ENCODE measurements at places on chromosomes 2 and 18.

- no peak for DNase-seq
Observed at GRCh38 chr18:80223581-80224148, 23.6 kb downstream of the PARD6G start.

DNA sequence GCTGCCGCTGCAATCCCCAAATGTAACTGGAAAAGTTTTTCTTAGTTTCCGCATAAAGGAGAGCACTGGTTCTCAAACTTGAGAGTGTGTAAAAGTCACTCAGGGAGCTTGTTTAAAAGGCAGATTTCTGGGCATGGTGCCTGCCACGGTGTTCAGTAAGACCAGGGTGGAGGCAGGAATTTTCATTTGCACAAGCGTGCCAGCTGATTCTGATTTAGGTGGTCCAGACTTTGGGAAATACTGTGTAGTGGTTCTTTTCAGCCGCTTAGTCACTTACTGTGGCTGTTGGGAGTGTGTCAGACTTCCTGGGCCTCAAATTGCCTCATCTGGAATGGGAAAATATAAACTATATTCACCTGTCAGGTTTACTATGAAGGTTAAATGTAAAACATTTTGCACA lies 788 bp downstream of the ARMC9 start:
- DNase-seq = no peak

GRCh38 chr2:67290451-67291290 lies 106.5 kb upstream of the ETAA1 start:
- DNase-seq = no peak

GRCh38 chr2:165572151-165572550 lies 102.7 kb downstream of the CSRNP3 start:
- DNase-seq = peak; percentile 81

DNA sequence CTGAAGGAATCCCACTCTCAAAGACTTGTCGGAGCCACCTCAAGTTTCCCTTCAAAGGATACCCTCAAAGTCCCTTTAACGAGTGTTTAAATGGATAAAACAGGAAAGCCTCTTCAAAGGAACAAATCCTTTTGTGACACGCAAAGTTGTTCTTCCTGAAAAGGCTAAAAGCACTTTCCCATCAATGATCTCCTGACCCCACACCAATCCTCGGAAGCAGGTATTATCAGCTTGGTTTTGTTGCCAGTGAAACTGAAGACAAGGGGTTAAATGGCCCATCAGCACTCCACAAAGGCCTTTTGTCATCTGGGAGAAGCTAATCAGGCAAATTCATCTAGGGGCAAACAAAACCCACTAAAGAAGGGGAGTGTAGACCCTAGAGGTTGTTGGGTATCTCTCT lies 418.0 kb upstream of the ID2 start:
- no peak for DNase-seq

GRCh38 chr2:188576651-188577050 lies 285.0 kb downstream of the GULP1 start:
- no peak for DNase-seq

DNA sequence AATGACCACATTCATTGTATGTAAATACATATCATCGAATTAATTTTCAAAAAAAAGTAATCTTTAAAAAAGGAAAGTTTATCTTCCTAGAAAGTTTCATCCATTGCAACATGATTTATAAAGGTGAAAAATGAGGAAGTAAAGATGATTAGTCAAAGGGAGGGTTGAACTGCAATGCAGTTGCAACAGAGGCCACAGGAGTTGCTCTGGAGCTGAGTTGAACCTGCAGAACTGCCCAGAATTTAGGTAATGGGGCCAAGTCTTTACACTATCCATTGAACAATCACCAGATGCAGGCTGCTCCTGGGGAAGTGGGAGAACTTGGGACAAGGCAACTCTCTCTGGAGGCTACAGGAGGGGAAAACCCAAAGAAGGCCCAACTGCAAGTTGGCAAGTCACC lies 390.7 kb downstream of the METTL4 start:
- DNase-seq = no peak

DNA sequence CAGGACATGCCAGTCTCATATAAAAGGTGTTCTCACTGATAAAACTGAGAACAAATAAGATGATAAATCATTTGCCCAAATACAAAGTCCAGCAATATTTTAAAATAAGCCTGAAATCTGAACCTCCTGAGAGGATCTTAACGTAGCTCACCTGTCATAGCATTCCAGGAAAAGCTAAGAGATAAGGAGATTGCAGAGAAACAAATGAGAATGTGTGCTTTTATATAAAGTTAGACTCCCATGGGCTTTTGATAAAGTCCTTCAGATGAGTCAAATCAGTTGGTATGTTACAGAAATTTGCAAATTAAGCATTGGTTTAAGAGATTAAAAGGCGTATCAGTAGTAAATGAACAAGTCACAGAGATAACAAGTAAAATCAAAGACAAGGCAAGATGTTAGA lies 452.9 kb upstream of the CHAC2 start:
- DNase-seq = no peak

DNA sequence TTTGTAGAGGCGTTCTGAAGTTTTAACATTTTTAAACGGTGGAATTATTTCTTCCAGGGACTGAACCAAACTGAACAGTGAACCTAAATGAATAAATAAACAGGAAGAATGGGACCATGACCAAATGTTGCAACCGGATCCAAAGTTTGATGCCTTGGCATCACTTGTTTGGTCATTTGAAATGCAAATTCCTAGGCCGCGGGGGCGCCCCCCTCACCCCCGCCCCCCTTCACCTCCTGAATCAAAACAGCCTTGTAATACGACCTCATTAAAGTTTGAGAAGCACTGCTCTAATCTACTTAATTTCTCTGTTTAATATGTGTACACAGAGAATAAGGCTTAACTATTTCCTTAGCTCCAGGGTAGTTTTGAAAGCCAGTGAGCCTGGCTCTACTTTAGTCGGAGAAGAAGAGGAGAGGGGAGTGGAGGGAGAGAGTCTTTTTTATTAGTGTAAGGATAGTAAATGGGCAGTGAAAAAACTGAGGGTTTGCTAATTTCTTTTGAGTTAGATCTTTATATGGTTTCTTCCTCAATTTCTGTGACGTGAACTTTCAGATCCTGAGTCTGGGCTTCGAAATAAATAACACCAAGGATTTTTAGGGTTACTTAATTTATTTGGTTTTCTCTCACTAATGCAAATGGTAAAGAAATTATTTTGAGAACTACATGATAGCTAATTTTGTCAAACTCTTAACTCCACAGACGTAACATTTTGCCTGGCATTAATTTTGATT lies 5.7 kb downstream of the C2orf80 start:
- DNase-seq = no peak

DNA sequence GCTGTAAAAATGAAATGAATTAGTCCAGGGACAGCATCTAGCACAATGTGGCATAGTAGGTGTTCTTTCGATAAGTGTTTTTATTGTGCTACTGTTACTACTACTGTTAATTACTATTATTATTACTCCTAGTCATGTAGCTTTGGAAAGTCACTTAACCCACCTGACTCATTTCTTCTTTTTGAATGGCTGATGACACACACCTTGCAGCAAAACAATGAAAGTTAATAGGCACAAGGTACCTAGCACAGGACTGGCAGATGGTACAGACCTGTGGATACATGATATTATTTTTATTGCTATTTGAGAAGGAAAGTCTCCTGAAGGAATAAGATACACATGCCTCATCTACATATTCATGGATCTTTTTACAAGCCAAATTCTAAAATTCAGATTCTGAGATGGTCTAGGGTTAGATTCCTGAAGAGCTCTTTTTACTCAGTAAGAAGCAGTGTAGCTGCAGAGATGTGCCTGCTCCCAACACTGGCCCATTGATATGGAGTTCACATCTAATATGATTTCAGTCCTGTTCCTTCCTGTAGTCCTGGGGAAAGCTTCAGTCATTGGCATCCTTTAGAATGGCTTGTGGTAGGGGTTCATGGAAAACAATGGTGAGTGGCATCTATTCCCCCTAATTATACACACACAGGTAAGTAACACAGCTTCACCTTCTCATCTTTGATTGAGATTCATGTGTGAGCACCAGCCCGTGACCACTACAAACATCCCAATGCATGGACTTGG lies 7.9 kb upstream of the ERMN start:
- DNase-seq = no peak

GRCh38 chr18:6521803-6522418 lies 107.2 kb upstream of the L3MBTL4 start:
- peak; percentile 60 for DNase-seq

- no peak for DNase-seq
Observed at GRCh38 chr18:37598396-37598795, 32.8 kb upstream of the CELF4 start.

- no peak for DNase-seq
Observed at GRCh38 chr2:154794406-154794805, 95.9 kb downstream of the KCNJ3 start.

GRCh38 chr2:160334028-160334741 lies 134.1 kb upstream of the ITGB6 start:
- no peak for DNase-seq

DNA sequence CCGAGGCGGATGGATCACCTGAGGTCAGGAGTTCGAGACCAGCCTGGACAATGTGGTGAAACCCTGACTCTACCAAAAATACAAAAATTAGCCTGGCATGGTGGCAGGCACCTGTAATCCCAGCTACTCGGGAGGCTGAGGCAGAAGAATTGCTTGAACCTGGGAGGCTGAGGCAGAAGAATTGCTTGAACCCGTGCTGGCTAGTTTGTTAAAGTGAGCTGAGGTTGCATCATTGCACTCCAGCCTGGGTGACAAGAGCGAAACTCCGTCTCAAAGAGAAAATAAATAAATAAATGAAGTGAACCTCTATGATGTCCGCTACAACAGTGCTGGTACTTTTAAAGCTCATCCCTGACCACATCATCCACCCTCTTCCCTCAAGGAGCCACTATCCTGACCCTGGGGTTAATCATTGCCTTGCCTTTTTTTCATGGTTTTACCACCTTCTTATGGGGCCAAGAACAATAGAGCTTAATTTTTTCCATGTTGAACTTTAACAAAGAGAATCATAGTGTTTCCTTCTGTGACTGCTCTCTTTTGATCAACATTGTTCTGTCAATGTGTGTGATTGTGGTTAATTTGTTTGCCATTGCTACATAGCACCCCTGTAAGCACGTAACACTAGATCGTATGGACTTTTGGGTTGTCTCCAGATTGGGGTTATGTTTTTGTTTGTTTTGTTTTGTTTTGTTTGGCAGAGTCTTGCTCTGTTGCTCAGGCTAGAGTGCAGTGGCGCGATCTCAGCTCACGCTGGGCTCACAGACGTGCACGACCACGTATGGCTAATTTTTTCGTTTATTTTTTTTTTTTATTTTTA lies 17.1 kb upstream of the ATRAID start:
- peak; percentile 35 for DNase-seq

DNA sequence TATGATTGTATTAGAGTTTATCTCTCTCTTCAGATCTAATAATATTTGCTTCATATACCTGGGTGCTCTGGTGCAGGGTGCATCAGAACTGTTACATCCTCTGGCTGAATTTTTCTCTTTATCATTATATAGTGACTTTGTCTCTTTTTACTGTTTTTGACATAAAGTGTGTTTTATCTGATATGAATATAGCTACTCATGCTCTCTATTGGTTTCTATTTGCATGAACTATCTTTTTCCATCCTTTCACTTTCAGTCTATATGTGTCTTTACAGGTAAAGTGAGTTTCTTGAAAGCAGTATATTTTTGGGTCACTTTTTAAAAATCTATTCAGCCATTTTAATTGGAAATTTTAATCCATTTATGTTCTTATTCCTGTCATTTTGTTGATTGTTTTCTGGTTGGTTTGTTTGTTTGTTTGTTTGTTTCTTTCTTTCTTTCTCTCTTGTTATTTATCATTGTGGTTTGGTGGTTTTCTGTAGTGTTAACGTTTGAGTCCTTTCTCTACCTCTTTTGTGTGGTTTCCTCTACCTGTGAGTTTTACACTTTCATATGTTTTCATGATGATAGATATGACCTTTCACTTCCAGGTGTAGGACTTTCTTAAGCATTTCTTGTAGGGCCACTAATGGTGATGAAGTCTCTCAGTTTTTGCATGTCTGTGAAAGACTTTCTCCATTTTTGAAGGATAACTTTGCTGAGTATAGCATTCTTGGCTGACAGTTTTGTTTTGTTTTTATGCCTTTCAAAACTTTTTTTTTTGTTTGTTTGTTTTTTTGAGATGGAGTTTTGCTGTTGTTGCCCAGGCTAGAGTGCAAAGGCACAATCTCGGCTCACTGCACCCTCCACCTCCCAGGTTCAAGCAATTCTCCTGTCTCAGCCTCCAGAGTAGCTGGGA lies 54.9 kb downstream of the CCNT2 start:
- no peak for DNase-seq

DNA sequence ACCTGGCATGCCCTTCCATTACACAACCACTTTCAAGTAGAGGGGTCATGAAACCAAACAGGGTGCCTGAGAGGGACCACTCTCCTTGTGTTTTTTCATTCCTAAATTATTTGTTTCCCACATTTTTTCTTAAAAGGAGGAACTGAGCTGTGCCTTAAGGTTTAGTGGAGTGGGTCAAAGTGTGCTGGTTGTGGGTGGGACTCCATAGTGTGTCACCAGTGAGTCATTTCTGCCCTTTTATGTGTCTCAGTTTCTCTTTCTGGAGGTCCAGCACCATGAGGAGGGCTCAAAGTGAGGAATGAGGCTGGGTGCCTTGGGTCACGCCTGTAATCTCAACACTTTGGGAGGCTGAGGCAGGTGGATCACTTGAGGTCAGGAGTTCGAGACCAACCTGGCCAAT lies 37.8 kb downstream of the COMMD1 start:
- DNase-seq = no peak

DNA sequence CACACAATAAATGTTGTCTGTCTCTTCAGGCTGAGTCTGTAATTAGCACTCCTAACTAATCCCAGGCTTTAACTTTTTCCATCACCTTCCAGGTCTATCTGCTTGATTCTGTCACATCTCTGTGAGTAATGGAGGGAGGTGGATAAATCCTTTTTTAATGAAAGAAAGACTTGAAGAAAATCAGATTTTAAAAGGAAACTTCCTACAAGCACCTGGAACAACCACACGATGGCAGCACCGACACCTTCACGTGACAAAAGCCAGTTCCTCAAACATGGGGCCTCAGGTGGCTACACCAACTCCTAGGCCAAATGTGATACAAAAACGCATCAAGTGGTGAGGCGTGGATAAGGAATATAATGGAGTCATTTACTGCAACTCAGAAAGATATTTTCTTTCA lies 41.8 kb downstream of the TGFBRAP1 start:
- no peak for DNase-seq

- DNase-seq = no peak
Observed at GRCh38 chr2:190877436-190877835, 3.2 kb upstream of the GLS start.

GRCh38 chr18:5620289-5620688 lies 76.5 kb upstream of the EPB41L3 start:
- no peak for DNase-seq

GRCh38 chr2:238899386-238899785 lies 51.5 kb downstream of the TWIST2 start:
- DNase-seq = no peak

- no peak for DNase-seq
Observed at GRCh38 chr2:110114831-110115255, 779 bp downstream of the MALL start.

- DNase-seq = no peak
Observed at GRCh38 chr2:45804987-45805755, 153.7 kb downstream of the PRKCE start.

DNA sequence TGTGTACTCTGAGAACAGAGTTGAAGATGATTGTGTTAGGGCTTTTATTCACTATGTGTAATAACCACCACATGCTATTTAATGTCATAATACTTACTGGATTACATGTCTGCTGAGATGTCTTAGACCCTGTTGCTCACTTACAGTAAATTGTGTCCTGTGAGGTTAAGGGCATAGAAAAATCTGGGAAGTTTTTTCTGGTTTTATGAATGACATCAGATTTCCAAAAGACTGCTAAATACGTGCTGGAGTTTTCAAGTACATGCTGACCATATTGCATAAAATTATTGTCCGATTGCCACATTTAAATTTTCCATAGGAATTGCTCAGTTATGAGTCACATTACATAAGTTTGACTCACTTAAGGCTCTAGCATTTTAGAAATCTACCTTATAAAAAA lies 96.7 kb upstream of the COL5A2 start:
- DNase-seq = no peak

All from COR-L47 (cell line).